ENCODE measurements at places on chromosomes 16 and 17.

- no peak for DNase-seq
Measured at GRCh38 chr17:67017910-67018309, 26.4 kb upstream of the CACNG1 start.

DNA sequence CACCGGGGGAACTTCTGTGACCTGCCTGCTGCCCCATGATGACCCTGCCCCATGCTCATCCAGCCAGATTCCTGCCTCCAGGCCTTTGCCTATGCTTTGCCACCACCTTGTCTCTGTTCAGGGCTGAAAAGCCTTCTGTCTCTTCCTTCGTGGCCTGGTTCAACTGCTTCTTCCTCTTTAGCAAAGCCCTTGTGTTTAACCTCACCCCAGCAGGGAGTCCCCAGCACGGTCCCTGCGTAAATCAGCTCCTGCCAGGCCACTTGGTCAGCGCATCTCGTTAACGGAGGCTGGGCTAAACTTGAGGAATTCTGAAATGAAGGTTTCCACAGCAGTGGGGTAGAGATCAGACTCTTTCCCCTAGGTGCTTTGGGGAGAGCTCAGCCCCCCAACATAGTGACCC, 16.1 kb upstream of the KCNJ12 start:
- DNase-seq, result no peak

- DNase-seq, result no peak
Measured at GRCh38 chr17:1010586-1010985, 13.7 kb downstream of the TIMM22 start.

GRCh38 chr17:82447876-82448275, 2.7 kb downstream of the CYBC1 start:
- no peak for DNase-seq

GRCh38 chr17:38357486-38358123, 6.0 kb downstream of the SOCS7 start:
- DNase-seq, result no peak

GRCh38 chr17:69949973-69950695, 124.9 kb upstream of the KCNJ16 start:
- DNase-seq, result no peak

GRCh38 chr16:27432558-27432957, 30.6 kb downstream of the IL21R start:
- DNase-seq, result peak; percentile 90

- no peak for DNase-seq
Measured at GRCh38 chr17:31487063-31487647, 95.7 kb downstream of the RAB11FIP4 start.

GRCh38 chr16:28126684-28127620, 63.4 kb upstream of the GSG1L start:
- DNase-seq, result no peak

GRCh38 chr16:82108774-82109173, 61.2 kb downstream of the MPHOSPH6 start:
- no peak for DNase-seq

- DNase-seq, result no peak
Measured at GRCh38 chr17:40329839-40330794, 21.1 kb downstream of the RARA start.

GRCh38 chr16:20613481-20614185, 37.5 kb upstream of the ACSM2B start:
- DNase-seq, result no peak

DNA sequence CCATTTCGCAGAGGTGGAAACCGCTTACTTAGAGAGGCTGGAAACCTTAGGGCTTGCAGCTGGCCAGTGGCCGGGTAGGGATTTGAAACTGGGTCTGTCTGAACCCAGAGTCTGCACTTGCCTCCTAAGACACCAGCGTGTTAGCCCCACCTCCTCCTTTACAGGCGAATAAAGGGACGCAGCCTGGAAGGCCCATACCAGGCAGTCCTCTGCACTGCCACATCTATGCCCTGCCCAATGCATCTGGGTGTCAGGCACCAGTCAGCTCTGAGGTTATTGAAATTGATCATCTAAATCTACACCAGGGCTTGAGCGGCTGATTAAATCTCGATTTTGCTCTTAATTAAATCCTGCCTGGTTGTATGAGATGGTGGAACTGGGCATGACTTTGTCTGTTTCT, 19.9 kb upstream of the NAGS start:
- DNase-seq, result no peak

- DNase-seq, result no peak
Measured at GRCh38 chr17:45963889-45964288, 35.2 kb upstream of the STH start.

Measured in fibroblast of skin of right quadriceps (primary cell).